ENCODE measurements at places on chromosomes 3 and 15.

GRCh38 chr3:61060411-61060861, 190.8 kb downstream of the FHIT start:
- no peak for DNase-seq

DNA sequence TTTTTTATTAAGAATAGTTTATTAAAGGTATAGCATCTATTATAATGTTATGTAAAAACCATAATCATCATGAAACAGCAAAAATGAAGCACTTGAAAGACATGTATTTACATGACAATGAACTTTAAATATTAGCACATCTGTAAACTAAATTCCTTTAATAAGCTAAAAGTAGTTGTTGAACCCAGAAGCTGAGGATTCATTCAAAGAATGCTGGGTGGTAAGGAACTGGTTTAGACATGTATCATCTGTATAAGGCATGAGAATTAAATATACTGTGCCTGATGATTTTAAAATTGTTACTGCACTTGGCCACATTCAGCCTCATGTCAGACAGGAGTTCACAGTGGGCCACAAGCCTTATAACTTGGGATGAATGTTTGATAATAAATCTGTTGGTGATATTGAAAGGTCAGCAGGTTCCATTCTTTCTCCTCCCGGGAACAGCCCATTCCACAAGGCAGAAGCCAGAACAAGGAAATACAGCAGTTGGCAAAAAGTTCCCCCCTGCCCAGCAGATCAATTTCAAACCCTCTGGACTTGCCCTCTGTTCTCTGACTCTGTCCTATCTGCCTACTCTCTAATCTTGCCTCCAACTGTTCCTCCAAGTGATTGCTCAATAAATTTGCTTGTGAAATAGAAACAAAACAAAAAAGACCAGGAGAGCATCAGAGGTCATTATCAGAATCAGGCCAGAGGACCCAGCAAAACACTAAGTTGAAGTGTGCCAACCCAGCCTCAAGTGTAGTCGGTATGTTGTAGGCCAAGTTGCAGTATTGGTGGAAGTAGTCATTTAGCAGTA, 49.8 kb upstream of the TEX264 start:
- DNase-seq = no peak

GRCh38 chr15:64009241-64009640, 37.0 kb downstream of the DAPK2 start:
- no peak for DNase-seq

- peak; percentile 21 for DNase-seq
Observed at GRCh38 chr3:58568572-58569286, 8.5 kb downstream of the FAM107A start.

DNA sequence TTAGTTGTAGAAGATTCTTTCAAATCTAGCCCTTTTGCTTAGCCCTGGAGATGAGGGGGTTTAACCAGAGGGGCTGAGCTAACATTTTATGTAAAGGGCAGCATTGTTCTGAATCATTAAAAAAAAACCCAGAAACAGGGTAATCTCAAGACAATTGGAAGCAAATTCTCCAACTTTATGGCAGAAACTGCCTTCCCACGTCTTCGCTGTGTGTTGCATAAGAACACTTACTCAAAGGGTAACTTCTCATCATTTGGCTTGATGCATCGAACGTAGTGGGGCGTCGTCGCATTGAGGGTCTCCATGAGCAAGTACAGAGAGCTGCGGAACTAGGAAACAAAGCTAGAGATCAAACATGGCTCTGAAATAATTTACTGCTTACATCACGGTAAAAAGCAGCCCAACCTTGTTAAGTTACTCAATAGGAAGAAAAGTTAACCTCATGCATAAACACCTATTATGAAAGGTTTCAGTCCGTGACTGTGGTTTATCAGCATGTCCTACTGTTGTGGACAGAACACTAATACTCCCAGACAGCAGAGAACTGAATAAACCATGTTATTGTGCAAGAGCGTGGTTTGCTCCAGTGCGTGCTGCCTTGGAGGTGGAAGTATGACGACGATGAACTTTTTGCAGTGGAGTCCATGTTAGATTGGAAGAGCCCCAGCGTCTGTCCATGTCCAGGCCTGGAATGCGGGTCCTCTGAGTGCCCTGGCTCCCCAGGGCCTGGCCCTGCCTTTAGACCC, 48.7 kb downstream of the MYO5C start:
- DNase-seq = no peak

- no peak for DNase-seq
Observed at GRCh38 chr3:121436641-121437040, 109.1 kb downstream of the POLQ start.

DNA sequence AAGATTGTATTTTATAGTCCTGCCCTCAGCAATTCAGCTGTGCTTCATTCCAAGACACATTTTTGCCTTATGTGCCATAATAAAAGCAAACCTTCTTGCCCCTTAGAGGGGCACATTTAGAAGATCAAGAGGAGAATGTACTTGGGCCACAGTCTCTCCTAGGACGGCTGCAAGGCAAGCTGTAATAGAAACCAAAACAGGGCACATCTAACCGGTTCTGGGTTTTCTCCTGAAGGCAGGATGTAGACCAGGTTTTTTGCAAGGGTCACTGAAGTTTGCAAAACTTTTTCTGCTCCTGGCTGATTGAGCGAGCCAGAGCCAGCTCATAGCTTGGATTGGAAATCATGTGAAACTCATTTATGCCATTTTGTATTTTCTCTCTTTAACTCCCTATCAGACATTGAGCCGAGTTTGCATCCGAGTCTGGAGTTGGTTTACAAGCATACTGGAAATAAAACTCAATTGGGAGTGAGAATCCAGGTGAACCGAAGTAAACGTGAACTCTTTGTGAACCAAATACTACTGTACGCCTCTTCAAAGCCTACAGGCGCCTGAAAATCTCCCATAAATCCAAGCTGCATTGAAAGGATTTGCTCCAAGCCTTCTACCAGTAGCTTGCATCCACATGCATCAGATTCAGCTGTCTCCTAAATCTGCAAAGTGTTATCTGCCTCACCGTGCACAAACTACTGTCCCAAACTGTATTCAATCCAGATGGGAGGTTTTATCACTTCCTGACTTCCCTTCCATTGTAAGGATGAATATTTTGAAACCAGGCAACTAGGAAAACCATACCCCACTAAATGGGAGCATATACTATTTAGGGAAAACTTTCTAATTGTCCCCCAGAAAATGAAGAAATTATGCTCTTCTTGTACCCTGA, 60.9 kb upstream of the TSC22D2 start:
- DNase-seq = no peak

DNA sequence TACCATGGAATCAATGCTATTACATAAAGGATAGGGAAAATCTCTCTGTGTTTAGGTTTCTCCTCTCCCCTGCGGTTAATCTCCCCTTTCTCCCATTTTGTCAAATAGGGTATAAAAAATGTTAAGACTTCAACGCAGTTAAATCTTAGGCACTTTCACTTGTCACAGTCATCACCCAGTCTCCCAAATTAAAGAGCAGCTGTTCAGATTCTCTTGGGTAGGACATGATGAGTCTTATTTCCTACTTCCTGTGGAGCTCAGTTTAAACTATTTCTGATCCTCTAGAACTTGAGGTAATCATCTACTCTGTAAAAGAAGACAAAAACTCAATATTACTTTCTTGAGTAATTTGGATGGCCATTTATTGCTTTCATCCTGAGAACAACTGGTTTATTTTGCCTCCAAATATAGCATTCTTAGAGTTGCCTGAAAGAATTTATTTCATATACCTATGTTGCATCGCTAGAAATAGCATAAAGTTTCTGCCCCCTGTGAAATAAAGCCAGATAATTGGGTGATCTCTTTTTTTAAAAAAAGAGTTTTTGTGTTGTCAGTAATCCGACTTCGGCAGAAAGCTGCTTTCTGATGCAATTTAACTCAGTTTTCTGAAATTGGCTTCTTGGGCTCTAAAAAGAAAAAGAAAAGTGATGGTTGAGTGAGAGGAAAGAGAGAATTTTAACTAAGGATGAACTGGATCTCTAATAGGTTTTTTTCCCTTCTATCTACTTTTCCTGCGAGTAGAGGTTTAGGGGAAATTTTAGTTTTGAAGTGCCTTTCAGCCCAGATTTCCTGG, 20.7 kb downstream of the RAP2B start:
- DNase-seq = no peak

DNA sequence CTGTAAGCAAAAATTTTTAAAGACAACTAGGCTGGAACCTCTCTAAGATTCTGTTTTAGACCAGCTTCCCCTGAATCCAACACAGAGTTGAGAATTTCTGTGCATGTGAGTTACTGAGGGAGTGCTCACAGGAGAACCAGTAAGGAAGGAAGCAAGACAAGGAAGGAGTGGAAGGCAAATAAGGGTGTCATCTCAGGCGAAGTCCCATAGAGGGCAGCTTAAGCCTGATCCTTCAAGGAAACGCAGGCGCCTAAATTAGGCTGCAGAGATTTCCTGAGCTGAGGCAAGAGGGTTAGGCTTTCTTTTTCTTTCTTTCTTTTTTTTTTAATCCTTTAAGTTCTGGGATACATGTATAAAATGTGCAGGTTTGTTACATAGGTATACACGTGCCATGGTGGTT, 36.2 kb upstream of the COL6A6 start:
- DNase-seq = no peak

DNA sequence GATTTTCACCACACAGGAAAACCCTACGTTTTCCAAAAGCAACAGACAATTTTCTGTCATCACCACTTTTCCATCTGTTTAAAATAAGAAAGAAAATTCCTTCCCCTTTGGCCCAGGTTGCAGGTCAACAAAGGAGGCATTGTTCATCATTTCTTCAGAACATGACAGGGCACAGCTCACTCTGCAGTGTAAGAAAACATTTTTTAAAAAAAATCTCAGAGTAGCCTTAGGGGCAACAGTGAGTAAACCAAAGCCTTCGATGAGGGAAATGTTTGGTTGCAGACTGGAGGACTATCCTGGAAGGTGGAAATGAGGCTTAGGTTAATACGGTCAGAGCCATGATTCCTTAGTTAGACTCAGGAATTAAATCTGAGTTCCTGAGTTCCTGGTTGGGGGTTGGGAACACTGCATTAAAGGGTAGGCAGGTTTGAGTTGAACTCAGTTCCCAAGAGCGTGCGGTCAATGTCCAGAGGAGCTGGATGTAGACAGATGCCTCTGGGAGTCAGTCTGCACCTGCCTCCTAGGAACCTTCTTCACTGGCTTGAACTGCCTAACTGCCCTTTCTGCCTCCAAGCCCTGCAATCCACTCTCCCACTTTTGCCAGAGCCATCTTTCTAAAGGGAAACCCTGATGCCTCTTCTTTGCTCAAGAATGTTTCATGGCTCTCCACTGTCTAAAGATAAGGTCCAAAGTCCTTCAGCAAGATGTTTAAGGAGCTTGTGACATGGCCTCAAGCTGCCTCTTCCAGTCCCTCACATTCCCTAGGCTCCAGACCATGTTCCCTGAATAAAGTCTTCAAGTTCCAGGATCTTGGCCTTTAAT, 3.3 kb upstream of the HES1 start:
- DNase-seq = no peak

DNA sequence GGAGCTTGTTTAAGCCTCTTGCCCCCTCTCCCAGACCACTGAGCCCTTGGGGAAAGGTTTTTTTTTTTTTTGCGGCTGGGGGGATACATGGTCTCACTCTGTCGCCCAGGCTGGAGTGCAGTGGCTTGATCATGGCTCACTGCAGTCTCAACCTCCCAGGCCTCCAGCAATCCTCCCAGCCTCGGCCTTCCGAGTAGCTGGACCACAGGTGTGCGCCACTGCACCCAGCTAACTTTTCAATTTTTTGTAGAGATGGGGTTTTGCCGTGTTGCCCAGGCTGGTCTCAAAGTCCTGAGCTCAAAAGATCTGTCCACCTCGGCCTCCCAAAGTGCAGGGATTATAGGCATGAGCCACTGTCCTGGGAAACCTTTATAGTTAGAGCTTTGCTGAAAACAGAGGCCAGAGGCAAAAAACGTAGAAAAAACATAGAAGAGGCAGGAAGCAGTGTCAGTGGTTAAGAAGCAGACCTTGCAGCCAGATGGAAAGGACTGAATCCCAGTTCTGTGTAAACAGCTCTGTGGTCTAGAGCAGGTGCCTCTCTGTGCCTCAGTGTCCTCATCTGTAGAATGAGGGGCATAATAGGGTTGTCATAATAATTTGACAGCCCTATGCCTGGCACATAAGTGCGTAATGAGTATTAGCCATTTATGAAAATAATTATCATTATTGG, 33.1 kb downstream of the CMTM7 start:
- DNase-seq = no peak

- peak; percentile 80 for DNase-seq
Observed at GRCh38 chr3:115518100-115518852, 105.0 kb upstream of the GAP43 start.

GRCh38 chr3:106836906-106837305, 540.3 kb upstream of the CCDC54 start:
- DNase-seq = no peak

DNA sequence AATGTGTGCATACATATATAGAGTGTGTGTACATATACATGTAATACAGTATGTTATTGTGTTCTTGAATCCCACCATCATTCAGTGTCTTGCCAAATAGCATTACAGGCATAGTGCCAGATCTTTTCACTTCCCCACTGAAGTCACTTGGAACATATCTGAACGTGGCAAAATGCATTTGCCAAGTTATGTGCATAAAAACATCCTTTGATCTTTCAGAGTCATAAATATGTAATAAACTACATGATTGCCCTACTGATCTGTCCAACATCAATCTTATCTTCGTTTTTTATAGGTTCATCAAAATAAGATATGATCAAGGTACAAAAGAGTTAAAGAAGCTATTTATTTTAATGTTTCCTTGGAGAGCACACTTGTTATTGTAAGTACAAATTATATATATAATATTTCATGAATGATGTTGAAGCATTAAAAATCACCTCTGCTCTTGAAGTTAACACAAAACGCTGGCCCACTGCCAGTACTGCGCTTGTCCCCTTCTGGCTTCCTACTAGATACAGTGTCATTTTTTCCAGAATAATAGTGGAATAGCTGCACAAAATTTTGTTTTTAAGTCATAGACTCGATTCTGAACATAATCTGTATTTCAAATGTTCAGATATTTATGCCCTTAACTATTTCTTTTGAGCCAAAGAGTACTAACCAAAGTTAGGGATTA, 549.5 kb upstream of the ARRDC4 start:
- DNase-seq = peak; percentile 73

DNA sequence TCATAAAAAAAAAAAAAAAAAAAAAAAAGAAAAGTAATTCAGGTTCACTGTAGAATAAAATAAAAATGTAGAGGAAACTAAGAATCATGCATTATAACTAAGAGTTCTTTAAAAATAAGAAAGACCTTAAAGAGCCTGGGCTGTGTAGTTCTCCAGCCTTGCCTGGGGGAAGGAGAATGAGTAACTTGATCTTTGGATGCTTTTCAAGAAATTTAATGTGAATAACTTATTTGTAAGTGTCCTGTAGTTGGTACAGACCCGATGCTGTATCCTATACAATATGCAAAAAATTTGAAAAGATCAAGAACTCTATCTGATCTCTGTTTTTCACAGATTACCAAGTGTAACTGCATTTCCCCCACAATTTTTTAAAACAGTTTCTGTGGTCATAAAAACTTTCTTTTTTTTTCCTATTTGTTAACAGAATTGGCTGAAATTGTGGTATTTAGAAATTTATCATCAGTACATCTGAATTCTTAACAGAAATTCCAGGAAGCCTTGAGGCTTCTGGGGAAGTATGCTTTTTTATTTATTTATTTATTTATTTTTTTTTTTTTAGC, 195.3 kb downstream of the THRB start:
- DNase-seq = no peak

All from NCI-H1105 treated with DMSO at 0.1 percent for 48 hours (cell line).